ENCODE measurements at places on chromosomes 16 and 17.

GRCh38 chr17:64022611-64023063 is 2.2 kb upstream of the ICAM2 start:
- peak overlapping the region; percentile 96 for H3K27ac ChIP-seq
- no peak for DNase-seq
- no peaks in the 10 kb centered on the region for H3K27me3 ChIP-seq
- no peak overlapping the region for H3K4me3 ChIP-seq

DNA sequence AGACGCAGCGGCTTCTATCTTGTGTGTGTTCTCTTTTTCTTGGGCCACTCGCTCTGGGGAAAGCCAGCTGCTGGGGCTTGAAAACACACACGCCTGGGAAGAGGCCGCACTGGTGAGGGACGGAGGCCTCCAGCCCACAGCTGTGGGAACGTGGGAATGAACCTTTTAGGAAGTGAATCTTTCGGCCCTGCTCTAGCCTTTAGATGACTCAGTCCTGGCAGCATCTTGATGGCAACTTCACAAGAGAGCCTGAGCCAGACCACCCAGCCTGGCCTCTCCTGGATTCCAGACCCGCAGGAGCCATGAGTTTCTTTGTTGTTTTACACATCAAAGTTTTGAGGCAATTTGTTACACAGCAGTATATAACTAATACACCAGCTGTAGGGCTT is 2.2 kb upstream of the PDPK1 start:
- H3K36me3 ChIP-seq = no peaks in the 10 kb centered on the region
- no peak overlapping the region for H3K27ac ChIP-seq
- H3K4me1 ChIP-seq = peaks cover 21% of the 10 kb centered on the region
- H3K4me3 ChIP-seq = no peak overlapping the region
- DNase-seq = no peak
- no peaks in the 10 kb centered on the region for H3K27me3 ChIP-seq

GRCh38 chr16:80105160-80105559 is 435.6 kb upstream of the DYNLRB2 start:
- H3K27ac ChIP-seq = no peak overlapping the region
- H3K27me3 ChIP-seq = no peaks in the 10 kb centered on the region
- DNase-seq = no peak
- no peaks in the 10 kb centered on the region for H3K36me3 ChIP-seq
- H3K4me1 ChIP-seq = no peaks in the 10 kb centered on the region

DNA sequence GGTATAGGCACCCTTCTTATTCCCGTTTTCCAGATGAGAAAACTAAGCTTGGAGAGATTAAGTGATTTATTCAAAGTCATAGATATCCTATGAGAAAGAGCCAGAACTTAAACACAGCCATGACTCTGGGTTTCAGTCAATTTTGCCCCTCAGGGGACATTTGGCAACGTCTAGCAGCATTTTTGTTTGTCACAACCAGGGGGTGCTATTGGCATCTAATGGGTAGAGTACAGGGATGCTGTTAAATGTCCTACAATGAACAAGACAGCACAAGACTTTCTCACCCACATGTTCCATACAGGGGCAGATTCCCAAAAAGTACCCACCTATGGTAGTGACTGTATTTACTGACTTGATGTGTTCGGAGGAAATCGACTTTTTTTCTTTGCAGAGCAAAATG is 4.8 kb upstream of the SHISA9 start:
- no peaks in the 10 kb centered on the region for H3K27me3 ChIP-seq
- H3K36me3 ChIP-seq = no peaks in the 10 kb centered on the region
- H3K4me1 ChIP-seq = no peaks in the 10 kb centered on the region
- H3K4me3 ChIP-seq = no peak overlapping the region
